CD4-positive, alpha-beta T cell treated with Interleukin-17A for 4 hours (primary cell): ENCODE measurements at places on chromosomes 7 and 10.

- no peak for DNase-seq
Measured at GRCh38 chr10:104049504-104050250, 36.0 kb downstream of the COL17A1 start.

- no peak for DNase-seq
Measured at GRCh38 chr7:116595063-116595462, 70.2 kb downstream of the CAV1 start.

DNA sequence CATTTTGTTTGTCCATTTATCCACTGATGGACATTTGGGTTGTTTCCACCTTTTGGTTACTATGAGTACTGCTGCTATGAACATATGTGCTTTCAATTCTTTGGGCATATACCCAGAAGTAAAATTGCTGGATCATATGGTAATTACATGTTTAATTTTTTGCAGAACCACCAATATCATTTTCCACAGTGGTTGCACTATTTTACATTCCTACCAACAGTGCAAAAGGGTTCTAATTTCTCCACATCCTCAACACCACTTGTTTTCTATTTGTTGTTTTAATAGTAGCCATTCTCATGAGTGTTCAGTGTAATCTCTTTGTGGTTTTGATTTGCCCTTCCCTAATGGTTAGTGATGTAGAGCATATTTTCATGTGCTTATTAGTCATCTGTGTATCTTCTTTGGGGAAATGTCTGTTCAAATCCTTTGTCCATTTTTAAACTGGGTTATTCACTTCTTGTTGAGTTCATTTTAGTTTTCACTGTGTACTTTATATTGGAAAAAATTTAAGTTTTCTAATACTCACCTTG is 101.9 kb downstream of the HIBADH start:
- no peak for DNase-seq

DNA sequence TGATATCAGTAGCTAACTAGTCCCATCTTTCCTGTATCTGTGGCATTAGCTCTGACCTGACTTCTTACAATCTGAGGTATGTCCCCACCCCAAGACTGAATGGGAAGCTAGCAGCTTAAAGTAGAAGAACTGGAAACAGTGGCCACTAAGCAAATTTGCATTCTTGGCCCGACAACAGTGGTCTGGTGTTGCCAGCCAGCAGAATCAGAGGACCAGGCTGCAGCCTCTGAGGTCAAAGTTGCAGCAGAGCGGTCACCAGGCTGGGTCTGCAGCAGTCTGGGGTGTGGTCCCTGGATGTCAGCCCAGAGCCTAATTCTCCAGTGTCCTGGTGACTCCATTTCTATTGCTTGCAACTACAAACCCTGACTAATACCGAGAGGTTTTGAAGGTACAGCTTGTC is 26.3 kb downstream of the FAM107B start:
- DNase-seq = no peak

DNA sequence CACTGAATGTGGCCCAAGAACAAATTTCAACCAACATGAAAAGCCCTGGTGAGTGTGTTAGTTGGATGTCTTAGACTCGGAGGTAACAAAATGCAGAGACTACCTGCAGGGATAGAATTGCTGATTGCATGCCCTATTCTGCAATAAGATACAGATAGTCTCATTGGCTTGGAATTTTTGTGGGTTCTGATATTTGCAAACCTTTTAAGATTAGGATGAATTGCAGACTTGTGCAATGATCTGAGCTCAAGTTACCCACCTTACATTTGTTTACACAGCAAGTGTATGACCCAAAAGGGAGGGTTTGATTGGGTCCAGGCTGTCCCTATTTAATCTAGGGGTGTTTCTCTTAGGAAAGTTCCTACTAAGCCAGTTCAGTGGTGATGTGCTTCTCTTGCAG is 45.4 kb downstream of the GPR37 start:
- no peak for DNase-seq

DNA sequence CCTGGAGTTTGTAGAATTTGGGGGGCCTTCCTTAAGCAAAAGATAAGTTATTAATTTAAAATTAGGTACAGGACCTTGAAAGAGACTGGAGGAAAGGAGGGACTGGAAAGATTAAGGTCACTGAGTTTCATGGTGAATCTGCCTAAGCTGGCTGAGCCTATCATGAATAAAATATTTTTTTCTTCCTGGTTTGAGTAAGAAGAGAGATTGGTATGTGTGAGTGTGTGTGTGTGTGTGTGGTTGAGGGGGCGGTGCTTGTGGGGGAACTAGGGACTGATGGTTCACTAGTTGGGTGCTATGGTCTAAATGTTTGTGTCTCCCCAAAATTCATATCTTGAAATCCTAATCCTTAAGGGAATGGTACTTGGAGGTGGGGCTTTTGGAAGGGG is 142.5 kb upstream of the PRKCQ start:
- DNase-seq = no peak

DNA sequence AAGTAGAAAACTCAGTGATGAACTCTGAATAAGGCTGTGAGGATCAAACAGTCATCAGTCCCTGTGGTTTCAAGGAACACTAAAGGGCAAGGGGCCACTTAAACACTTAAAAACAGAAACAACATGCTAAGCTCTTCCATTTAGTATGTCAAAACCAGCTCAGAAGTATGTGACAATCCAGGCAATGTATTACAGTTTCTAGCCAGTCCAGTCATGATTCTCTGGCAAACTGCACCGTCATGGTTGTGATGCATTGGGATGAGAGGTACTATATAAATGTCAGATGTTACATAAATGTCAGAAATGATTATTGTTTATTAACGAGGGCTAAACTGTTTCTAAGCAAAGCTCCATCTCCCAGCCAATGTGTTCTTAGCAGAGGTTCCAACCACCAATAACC is 4.7 kb upstream of the CREB5 start:
- no peak for DNase-seq

DNA sequence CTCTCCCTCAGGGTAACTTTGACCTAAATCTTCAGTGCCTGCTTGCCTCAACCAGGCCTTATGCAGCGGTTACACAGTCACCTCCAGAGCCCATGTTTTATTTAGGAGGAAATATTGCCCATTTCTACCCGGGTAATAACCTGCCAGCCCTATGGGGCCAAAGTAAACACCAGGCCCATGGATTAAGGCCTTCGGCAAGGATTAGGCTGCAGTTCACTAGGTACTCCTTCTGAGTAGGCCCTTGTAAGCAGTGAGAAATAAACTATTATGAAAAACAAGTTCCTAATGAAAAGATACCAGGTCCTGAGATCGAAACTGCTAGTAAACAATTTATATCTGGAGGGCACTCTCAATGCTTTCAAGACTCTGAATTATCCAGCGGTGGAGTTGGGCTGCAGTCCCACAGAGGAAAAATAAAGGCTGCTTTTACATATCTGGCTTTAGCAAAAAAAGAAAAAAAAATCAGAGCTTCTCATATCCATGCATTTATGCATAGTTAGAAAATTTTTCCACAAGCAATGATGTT is 3.7 kb upstream of the HOXA10 start:
- peak; percentile 2 for DNase-seq
